ENCODE measurements at places on chromosomes 6 and 20.

DNA sequence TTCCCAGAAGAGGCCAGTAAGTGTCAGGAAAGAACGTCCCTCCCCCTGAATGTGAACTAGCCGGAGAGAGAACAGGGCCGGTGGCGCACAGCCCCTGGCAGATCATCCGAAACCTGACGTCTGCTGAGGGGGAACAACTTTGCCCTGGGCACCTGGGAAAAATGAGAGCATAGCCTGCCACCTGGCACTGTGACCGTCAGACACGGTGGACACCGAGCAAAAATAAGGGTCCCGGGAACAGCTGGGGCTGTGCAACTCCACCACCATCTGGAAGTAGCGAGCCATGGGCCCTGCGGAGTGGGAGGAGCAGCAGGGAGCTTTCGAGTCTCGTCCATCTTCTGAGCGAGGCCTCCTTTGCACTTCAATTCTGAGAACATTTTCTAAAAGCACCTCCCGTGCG lies 110.8 kb downstream of the EDN3 start:
- no peak for DNase-seq

GRCh38 chr6:122393351-122393896 lies 6.0 kb upstream of the HSF2 start:
- no peak for DNase-seq

DNA sequence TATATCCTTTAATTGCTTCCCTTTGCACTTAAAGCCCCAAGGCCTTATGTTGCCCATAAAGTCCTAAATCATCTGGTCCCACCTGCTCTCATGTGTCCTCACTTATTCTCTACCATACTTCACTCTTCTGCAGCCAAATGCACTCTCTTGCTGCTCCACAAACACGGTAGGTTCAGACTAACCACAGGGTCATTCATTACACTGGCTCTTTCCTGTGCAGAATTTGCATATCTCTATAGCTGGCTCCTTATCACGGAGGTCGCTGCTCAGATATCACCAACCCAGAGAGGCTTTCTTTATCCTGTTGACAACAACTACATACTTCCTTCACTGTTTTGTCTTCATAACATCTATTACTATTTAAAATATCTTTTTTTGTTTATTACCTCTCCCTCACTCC lies 86.8 kb downstream of the MOXD1 start:
- DNase-seq, result no peak

GRCh38 chr20:16111852-16112412 lies 461.3 kb downstream of the KIF16B start:
- no peak for DNase-seq

DNA sequence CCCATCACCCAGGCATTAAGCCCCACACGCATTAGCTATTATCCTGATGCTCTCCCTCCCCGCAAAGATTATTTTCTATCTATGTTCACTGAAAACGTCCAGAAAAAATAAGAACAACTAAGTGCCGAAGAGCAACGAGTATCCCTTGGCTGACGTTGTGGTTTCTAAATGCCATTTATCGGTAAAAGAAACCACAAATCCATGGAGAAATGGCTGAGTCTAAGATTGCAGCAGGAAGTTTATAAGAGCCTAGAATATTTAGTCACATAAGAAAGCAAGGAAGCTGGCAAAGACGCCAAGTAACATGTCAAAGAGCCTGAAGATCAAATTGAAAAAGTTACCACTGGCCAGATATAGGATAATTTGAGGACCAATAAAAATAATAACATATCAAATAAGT lies 18.1 kb upstream of the NOX3 start:
- no peak for DNase-seq

DNA sequence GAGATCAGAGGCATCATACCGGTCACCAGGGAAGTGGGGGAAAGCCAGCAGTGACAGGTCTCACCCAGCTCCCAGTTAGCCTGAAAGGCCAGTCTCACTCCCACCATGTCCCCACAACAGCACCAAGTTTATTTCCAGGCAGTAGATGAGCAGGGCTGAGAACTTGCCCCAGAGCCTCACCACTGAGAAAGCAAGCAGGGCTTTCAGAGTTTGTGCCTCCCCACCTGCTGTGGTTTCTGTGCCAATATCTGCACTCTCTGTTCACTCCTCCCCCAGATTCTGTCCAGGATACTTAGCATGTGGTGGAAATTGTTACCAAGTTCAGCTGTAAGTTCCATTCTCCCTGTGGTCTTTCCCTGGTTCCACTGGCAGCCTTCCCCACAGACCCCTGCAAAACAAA lies 255.0 kb upstream of the HTR1E start:
- DNase-seq, result no peak

- DNase-seq, result no peak
These were observed 99.1 kb downstream of the HIVEP2 start for GRCh38 chr6:142845624-142846458.

DNA sequence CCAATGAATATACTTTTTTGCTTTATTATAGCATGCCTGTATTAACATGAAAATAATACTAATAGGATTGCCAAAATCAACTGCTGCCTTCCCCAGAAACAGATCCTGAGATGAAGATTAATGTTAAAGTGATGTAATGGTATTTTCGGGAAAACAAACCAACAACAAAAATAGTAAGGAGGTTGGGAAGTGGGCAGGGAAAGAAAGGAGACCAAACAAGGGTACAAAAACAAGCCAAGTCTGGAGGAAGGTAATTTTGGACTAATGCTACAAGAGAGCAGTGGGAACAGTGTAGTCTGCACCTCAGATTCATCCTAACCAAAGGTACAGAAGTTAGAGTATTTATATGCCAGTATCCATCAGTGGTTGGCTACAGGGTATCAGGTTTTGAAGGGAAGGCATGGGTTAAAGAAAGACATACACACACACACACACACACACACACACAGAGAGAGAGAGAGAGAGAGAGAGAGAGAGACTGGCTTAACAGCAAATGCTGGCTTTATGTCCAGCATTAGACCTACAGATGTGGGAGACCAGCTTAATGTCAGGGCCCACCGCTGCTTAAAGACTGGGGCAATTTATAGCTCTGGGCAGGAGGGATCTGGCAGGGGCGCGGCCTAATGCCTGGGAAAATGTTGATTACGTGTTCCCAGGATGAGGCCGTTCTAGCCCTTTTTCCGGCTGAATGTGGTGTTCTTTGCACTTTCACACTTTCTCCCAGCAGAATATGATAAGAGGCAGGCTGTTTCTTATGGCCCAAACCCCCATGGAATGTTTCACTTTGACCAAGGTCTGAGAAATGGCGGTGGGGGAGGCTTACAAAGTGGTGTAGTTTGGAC lies 3.8 kb upstream of the SLC17A1 start:
- no peak for DNase-seq
